Stimulated activated CD4-positive, alpha-beta T cell treated with anti-CD3 and anti-CD28 coated beads, Interleukin-1b, Interleukin-23, amount 100 ng/mL, for 1 hour (primary cell): ENCODE measurements at places on chromosomes 2 and 18.
A peak's percentile ranks its signal among the peaks of the same experiment; 100 is the strongest.

DNA sequence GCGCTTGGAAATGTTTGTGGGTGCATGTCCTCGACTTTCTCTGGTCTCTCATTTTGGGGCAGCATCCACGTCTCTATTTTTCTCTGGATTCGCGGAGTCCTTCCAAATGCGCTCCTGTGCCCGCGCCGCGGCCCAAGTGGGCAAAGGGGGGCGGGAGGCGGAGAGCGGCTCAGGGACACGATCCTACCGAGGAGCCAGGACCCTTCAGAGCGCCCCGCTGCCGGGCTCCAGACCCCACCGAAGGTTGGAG lies 990 bp downstream of the EPAS1 start:
- DNase-seq = no peak

DNA sequence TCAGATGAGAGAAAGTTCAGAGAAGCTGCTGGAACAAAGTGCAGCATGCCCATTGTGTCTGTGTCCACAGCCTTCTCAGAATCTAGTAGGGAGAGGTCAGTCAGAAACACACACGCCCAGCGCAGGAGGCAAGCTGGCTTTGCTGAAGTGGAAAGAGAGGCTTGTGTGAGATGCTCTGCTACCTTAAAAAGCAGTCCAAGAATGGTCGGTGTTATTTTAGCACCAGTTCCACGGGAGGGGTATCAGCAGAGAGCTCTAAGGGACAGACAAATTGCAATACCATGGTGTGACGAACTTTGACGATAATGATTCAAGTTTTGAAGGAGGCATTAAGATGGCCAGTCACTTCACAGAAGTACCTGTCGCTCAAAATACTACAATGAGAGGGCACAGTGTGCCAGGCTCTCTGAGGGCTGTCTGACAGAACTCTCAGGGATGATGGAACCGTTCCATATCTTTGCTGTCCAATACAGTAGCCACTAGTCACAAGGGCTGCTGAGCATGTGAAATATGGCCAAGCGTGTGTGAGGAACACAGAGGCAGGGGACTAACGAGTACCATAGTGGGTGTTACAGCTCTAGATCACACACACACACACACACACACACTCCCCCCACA lies 237.5 kb upstream of the TMEM200C start:
- no peak for DNase-seq

DNA sequence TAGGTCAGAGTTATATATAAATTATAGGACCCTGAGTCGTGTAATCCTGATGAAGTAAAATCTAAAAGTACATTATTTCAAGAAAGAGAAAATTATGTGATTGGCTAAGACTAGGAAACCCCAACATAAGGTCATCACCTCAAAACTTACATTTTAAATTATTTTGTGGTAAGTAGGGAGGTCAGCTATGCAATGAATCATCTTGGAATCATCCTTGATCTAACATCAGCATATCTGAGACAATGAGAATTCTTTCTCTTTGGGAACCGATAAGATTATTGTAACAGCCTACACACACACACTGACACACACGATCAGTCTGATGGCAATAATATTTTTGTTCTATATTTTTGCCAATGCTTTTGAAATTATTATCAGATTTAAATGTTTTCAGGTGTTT lies 904.8 kb upstream of the CHAC2 start:
- no peak for DNase-seq

DNA sequence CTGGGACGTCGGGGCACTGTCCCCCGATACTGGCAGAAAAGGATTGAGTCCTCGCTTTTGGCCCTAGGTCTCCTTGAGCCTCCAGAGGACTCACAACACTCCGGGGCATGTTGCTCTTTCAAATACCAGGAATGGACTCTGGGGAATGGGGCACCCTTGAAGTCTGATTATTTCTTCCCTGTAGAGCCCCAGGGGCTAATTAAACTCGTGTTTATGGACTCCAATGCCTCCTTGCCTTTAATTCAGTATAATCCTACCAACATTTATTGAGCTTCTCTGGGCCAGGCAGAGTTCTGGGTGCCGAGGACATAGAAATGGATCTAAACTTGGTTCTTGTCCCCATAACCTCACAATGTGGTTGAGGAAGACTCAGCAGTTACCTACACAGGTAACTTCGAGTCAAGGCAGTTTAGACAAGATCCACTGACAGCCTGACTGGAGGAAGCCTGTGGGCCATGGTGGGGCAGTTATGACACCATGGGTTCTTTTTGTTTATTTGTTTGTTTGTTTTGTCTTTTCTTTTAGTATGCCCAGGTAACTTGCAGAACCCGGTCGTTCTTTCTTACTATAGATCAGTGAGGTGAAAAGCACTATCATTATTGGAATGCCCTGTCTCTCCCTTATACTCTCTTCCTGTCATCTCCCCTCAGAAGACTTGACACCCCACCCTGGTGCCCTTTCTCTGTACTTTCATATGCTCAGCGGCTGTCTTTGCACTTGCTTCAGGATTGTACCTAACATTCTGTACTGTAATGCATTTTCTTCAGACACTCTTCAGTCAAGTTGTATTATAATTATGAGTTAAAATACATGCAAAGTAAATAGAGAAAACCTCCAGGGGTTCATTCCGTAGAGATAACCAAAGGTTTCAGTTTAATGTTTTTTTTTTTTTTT lies 3.2 kb downstream of the CFLAR start:
- no peak for DNase-seq

- DNase-seq = no peak
These were observed 70.8 kb upstream of the CDC42EP3 start for GRCh38 chr2:37742286-37742685.

DNA sequence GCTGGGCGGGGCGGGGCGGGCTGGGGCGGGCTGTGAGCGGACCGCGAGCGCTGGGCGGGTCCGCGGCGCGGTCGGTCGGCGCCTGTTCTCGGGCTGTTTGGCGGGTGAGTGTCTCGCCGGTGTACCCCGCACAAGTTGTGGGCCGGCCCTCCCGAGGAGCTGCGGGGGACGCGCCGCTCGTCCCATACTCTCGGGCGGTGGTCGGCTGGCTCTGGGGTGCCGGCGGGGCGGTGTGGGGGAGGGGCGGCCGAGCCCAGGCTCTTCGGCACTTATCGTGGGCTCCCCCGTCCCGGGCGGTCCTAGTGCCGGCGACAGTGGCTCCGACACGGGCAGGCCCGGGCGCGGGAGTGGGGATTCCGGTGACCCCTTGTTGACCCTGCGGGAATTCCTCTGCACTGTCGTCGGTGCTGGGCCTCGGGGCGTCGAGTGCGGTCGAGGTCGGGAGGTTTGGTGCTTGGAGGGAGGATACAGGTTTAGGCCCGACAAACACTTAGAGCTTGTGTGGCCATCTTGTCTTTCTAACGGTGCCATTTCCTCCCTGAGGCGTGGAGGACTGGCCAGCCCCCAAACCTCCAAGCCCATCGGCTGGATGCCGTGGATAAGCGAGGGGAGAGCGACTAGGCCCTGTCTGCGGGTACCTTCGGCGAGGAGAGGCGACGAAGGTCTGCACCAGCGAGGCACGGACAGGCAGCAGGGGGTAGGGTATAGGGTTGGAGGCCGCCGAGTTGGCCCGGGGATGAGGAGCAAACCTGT lies at the start of gene SEPTIN2:
Gene SEPTIN2 (plus strand): TSS at position 47 of the 753 bp plus-strand sequence. CDS start 8,308 bp downstream, outside the sequence.
- peak; percentile 59 for DNase-seq

DNA sequence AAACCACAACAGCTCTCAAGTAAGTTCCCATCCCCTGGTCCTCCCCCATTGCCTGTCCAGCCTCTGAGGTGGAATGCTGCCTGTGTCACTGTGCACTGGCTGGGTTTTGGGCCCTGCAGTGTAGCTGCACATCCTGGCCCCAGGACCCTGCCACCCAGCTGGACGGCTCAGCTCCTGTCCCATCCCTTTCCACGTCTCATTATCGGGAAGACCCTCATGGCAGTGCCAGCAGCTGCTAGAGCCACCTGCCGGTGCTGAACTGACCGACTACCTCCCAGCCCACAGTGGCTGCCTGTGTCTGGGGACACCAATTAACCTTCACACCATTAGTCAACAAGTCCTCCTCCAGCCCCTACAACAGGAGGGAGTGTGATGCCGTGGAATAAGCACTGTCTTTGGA lies 31.9 kb downstream of the ADCY3 start:
- no peak for DNase-seq

GRCh38 chr18:53795610-53796009 lies 428.9 kb downstream of the MBD2 start:
- no peak for DNase-seq

DNA sequence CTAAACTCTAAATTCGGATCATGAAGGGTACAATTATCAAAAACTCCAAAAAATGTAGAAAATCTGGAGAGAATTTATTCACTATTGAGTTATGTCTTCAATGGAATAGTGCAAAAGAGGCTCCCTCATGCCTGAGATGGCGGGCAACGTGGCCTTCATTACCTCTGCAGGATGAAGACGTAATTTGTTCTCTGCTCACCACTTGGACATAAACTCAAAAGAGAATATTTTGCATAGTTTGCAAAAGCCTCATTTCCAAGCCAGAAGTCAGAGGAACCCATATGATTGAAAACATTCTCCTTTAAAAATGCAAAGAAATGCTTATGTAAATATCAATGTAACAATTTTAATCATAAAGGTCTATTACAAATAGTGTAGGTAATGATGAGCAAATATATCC lies 58.7 kb downstream of the SLC25A12 start:
- DNase-seq = no peak

GRCh38 chr2:148049284-148049683 lies 28.4 kb downstream of the MBD5 start:
- DNase-seq = no peak

GRCh38 chr2:148948868-148949267 lies 73.8 kb downstream of the KIF5C start:
- no peak for DNase-seq
